Activated naive CD4-positive, alpha-beta T cell treated with Interleukin-2 at 50 U/mL for 16 hours (primary cell): ENCODE measurements at places on chromosomes 3 and 15.

- DNase-seq = no peak
Observed at GRCh38 chr15:92749216-92749615, 93.6 kb upstream of the FAM174B start.

GRCh38 chr3:124296406-124296805 is 304.5 kb upstream of the ROPN1 start:
- no peak for DNase-seq

GRCh38 chr15:37017031-37017625 is 83.2 kb downstream of the MEIS2 start:
- DNase-seq = no peak

- no peak for DNase-seq
Observed at GRCh38 chr3:11438646-11439045, 166.4 kb downstream of the ATG7 start.

DNA sequence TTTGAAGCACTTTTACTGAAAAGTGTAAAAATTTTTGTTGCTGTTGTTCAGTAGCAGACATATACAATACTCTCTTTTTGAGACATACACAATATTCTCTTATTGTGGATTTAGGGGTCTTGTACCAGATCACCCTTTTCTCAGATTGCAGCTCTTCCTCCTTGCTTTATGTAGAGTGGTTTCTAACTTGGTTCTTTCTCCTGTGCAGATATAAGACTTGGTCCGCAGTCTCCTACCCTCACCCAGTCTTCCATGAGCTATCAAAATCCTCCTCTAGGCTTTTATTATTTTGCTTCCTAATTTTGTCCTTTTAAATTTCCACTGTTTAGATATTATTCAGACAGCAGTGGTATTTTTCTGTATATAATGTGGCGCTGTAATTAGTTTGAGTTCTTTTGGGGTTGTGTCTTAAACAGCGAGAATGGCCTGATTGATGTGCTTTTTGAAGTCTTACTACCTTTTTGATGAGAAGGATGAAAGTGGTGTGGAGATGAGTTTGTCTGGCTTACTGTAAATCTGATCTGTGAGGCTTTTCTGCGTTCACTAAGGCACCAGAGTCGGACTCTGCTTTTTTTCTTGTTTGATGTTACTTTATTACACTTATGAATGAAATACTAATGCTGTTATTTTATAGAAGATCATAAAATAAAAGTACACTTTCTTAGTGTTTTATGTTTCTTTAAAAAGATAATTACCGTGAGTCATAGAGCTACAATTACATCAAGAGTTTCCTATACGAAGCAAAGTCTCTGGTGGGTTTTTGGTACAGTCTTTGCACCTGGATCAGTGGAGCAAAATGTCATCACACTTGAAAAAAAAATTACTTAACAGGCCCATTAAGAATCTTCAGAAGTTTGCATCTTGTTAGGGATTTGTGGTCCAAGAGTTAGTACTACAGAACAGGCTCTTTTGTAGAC is 27.8 kb downstream of the FNDC3B start:
- DNase-seq = no peak

GRCh38 chr15:57323806-57324589 is 52.3 kb upstream of the CGNL1 start:
- DNase-seq = no peak

DNA sequence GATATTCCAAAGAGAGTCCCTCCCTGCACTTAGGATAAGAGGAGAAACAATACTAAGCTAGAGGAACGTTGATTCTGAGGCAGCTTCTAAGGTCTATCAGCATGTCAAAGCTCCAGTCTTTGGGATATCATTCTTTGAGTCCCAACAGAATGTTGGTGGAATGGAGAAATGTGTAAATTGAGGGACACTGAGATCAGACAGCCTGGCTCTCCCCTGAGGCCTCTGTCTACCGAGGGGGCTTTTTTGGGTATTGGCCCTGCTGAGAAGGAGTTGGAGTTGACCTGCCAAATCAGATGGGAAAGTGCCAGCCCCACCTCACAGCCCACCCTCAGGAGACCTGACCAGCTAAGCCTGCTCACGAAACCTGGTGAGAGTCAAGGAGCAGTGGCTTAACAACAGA is 27.6 kb upstream of the LRTM1 start:
- DNase-seq = no peak

- no peak for DNase-seq
Observed at GRCh38 chr15:68042156-68042854, 11.8 kb upstream of the PIAS1 start.
